GM12864 (cell line): ENCODE measurements at places on chromosomes 1 and 21.

DNA sequence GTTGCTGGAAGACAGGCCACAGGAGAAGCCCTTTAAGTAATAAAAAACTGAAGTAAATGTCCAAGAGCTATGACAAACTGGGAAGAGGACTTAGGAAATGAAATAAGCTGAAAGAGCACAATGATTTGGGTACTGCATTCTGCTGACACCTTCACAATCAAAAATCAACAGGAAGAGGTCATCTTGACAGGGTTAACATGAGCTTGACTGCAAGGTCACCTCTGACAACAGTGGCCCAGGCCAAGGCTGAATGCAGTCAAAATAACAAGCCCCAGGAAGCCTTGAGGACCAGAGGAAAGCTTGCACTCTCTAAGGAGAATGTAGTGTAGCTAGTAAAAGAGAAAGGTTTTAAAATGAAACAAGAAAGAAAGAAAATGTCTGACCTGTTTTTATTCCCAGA is 179.3 kb downstream of the SEC16B start:
- DNase-seq = no peak

GRCh38 chr21:34280389-34280795 is 83.4 kb upstream of the KCNE2 start:
- DNase-seq = no peak

- no peak for DNase-seq
Observed at GRCh38 chr1:3869751-3870301, 12.6 kb downstream of the DFFB start.

GRCh38 chr1:102901996-102902395 is 206.3 kb downstream of the COL11A1 start:
- no peak for DNase-seq

- no peak for DNase-seq
Observed at GRCh38 chr1:232932486-232933425, 17.7 kb upstream of the NTPCR start.

DNA sequence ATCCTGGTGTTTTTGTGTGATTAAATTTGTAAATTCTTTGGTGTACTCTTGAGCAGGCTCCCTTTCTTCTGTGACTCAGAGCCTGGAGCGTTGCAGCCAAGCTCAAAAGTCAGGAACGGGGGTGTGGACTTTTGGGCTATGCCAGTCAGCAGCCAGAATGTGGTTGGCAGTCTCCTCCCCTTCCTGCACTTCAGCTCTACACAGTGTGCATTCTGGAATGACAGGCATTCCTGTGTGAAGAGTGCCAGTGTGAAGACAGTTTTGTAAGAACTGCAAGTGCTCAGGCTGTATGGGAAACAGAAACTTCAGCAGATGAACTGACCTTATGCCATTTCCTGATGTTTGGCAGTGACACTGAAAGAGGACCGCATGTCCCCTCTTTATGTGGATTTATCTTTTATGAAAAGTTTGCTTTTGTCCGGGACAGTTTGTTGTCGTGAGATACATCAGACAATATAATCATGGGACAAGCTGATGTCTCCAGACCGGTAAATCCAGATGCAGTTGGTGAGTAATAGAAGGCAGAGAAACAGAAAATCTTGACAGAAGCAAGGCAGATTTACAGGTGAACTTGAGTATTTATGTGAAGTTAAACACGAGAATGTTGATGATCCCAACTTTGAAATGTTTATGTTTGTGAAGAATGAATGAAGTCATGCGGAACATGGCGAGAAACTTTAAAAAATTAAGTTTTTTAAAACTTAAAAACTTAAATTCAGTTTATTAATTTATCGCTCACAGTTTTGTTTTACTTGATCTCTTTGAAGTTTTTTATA is 67.7 kb upstream of the RCC1 start:
- DNase-seq = no peak

DNA sequence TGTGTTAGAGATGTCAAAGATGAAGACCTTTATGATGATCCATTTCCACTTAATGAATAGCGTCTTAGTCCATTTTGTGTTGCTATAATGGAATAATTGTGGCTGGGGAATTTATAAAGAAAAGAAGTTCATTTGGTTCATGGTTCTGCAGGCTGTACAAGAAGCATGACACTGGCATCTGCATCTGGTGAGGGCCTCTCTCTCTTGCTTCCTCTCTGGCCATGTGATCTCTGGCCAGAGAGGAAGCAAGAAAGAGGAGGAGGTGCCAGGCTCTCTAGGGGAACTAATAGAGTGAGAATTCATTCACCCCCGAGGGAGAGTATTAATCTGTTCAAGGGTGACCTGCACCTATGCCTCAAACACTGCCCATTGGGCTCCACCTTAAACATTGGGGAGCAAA is 242.8 kb downstream of the DISC1 start:
- no peak for DNase-seq

- no peak for DNase-seq
Observed at GRCh38 chr21:45736690-45737484, 93.4 kb downstream of the PCBP3 start.
